Gastroesophageal sphincter (tissue), 4 donors: ENCODE measurements at places on chromosomes 13 and 19. TPM values are rescaled to one million over a fixed set of nuclear protein-coding genes. Genes with fewer than 3 reads are reported as not detected.

DNA sequence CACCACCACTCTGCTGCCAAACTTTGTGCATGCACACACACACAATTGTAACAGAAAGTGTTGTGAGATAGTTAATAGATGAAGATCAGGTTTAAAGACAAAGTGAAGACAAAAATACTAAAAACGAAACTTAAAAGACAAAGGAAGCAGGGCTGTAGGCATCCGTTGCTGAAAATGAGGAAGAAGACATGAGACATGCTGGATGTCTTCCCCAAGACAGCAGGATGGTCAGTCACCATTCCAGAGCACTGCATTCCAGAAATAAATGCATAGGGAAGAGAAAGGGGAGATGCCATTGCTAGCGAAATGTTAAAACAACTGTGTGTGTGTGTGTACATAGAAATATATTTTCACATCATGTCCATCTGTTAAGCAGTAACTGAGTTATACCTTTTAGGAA lies 520.1 kb downstream of the SUCLA2 start:
- ATAC-seq, result no peak

ZNF345 gene
- total RNA-seq, result 7.8 TPM

DNA sequence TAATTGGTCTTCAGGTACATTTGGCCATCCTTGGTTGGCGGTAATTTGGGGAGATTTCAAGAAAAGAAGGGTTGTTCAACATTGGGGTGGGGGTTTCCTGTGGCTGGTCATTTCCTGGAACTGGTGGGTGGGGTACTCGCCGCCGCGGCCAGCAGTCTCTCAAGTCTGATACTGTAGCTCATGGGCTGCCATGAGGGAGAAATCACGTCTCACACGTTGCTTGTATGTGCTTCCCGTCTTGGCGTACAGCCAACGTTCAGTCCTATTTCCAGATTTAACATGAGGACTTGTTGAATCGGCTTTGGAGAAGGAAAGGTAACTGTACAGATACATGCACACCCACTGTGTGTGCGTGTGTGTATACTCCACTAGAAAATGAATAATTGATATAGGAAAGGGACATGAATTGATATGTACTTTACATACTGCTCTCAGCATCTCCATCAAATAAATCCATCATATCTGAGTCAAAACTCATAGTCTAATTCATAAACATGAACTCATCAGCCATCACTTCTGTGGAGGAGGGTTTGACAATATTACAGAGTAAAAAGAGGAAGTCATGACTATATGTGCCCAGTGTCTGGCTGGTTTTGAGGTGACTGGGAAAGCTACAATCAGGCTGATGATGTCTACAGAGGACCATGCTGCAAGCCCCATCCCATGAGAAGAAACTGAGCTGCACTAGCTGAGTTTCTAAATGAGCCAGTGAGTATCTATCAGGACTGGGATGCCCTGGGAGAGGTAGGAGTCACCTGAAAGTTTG lies 418.1 kb downstream of the TSHZ3 start:
- no peak for ATAC-seq

- ATAC-seq, result no peak
Observed at GRCh38 chr19:49425922-49426592, 869 bp downstream of the GFY start.

KL gene
- 1.7 TPM for total RNA-seq

PLIN5 gene
- 24.3 TPM for total RNA-seq
